ENCODE measurements at places on chromosomes 16 and 17.
A peak's percentile ranks its signal among the peaks of the same experiment; 100 is the strongest.

GRCh38 chr17:75572713-75573539, 14.7 kb upstream of the MYO15B start:
- no peak for DNase-seq

GRCh38 chr17:40340327-40340726, 24.2 kb downstream of the GJD3 start:
- no peak for DNase-seq

- no peak for DNase-seq
Observed at GRCh38 chr17:32971171-32971570, 20.5 kb upstream of the SPACA3 start.

GRCh38 chr16:56836410-56837230, 28.4 kb upstream of the SLC12A3 start:
- DNase-seq, result no peak

DNA sequence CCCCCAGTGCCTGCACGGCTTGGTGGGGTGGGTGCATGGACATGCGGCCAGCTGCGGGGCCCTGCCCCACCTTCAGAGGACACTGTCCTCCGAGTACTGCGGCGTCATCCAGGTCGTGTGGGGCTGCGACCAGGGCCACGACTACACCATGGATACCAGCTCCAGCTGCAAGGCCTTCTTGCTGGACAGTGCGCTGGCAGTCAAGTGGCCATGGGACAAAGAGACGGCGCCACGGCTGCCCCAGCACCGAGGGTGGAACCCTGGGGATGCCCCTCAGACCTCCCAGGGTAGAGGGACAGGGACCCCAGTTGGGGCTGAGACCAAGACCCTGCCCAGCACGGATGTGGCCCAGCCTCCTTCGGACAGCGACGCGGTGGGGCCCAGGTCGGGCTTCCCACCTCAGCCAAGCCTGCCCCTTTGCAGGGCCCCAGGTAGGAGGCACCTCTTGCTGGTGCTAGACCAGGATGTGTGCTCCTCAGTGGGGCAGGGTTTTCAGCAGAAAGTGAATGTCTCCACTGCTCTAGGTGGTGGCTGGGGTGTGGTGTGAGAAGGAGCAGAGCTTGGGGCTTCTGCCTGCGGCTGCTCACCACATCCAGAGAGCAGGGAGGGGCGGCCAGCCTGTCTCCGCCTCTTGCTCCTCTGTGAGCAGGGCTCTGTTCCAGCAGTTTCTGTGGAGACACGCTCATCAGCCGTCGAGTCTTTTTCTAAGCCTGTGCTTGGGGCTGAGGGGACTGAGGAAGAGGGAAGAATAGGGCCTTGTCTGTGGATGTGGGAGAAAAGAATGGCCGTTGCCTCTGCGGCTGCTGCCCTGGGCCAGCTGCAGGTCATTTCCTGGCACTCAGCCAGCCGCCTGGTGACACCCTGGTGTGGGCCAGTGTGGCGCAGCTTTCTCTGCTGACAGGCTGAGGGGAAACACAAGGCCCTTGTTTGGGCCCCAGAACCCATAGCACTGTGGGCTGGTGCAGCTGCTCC, 2.2 kb downstream of the ZNF276 start:
- peak; percentile 88 for DNase-seq

DNA sequence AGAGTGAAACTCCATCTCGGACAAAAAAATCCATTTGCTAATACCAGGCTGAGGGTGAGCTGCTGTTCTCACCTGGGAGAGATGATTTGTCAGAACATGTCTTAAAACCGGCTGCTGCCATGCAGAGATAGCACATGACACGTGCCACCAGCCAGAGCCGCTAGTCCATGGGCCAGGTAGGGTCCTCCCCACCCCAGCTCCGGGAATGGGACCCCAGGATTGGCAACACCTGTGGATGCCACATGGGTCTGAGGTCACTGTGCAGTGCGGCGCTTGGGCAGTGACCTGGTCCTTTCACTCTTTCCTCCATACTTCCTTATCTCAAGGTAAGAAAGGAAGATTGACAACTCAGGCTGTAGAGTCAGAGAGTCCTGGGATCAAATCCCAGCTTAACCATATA, 393.3 kb upstream of the TNRC6C start:
- no peak for DNase-seq

DNA sequence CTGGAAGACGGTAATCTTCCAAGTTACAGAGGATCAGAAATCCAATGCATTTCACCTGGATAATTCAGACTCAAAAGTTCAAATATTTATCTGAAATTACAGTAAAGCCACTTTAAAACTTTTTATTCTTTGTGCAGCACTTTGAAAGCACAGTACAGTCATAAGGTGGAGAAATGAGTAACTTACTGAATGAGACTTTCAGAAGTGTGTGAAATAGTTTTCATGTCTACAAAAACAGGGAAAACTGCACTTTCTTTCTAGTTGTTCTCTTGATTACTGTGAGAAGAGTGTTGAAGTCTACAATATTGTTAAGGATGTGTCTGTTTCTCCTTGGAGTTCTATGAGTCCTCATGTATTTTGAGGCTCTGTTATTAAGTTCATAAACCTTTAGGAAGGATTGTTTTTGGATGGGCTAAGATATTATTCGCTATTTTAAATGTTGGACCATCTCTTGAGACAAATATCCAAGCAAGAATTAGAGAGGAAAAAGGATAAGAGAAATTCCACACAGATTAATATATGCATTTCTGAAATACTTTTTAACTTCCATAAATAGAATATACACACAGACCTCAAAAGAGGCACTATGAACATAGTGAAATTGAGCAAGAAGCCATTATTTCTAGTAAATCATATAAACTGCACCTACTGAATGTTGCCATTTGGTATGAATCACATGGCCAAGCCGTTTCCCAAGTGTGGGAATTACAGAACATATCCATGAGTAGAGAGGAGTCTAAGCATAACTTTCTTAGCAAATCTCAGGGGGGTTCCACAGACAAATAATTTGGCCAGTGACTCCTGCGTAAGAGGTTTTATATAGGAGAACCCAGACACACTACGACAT, 83.6 kb upstream of the PLEKHM1 start:
- DNase-seq, result no peak

- no peak for DNase-seq
Observed at GRCh38 chr16:22373662-22374310, 633 bp downstream of the CDR2 start.

DNA sequence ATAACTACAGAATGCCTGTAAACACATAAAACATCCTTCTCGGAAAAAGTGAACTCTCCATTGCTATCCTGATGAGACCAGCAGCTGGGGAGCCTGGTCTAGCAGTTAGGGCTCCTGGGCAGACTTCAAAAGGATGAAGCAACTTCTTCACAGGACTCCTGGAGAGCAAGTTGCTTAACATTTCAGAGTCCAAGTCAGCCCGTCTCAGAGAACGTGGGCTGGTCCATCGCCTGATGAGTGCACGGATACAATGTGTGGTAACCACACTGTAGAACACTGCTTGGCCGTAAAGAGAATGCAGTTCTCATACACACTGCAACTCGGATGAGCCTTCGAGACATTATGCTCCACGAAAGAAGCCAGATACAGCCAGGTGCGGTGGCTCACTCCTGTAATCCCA, 52.7 kb downstream of the TMEM235 start:
- no peak for DNase-seq

GRCh38 chr16:55542459-55543082, 23.9 kb upstream of the CAPNS2 start:
- no peak for DNase-seq

GRCh38 chr16:50274326-50275097, 8.2 kb downstream of the ADCY7 start:
- no peak for DNase-seq

DNA sequence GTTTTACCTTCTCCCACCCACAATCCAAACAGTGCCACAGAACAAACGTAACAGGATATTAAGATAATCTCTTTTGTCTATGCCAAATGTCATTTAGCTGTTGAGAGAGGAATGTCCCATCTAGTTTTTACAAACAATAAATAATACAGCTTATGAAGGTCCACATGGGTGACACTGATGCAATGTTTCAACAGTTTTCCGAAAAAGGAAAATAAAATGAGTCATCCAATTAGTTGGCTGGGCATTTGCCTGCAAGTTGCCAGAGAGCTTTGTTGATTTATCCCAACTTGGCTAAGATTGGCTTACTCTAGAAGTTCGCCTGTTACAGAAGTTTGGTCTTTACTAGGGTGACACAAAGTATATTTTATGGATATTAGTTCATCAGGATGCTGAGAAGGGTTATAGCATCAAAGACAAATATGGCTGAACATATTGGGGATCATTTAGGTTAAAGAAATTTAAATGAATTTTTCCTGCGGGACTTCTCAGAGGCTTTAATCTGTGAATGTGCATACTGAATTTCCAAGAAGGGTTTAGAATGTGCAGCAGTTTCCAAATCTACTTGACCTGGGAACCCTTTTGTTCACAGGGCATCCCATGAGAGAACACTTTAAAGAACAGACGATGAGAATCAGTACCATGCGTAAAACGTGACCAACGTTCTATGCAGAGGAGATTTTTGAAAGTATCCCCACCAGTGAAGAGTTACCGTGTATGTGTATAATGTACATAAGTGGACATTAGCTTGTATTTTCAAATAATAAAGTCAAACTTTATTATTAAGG, 73.1 kb downstream of the CDH13 start:
- DNase-seq, result no peak

DNA sequence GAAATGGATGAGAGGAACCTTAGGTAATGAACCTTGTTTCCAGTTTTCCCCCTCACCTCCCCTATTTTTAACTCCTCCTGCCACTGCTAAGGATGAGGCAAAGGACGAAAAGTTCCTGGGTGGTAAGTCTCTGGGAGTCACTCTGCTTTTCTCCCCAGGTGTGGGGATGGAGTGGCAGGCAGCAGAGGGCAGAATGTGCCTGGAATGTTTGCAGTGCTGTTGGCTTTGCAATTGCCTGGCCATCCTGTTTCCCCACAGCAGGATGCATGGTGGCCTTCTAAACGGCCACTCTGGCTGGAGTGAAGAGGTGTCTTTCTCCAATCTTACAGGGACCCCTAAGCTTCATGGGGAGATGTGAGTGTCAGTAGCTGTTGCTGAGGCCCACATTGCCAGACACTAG, 432.5 kb upstream of the ZFHX3 start:
- DNase-seq, result no peak

GRCh38 chr16:85210423-85211169, 98.3 kb upstream of the CIBAR2 start:
- no peak for DNase-seq

GRCh38 chr17:78818932-78819331, 21.7 kb downstream of the USP36 start:
- no peak for DNase-seq

DNA sequence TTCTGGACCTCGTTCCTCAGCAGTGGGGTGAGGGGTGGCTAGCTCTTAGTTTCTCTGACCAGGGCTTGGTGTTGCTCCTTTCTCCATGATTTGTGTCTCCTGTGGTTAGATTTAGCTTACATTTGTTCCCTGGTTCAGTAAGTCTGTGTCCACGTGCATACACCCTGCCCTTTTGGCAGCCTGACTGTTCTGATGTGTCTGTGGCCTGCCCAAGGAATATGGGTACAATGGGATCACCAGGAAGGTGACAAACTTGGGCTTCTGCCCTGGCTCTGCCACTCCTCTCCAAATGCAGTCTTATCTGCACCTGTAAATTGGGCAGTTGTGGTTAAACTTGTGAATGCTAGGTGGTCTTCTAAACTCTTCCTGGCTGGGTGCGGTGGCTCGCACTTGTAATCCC, 17.5 kb downstream of the ALKBH5 start:
- DNase-seq, result no peak

DNA sequence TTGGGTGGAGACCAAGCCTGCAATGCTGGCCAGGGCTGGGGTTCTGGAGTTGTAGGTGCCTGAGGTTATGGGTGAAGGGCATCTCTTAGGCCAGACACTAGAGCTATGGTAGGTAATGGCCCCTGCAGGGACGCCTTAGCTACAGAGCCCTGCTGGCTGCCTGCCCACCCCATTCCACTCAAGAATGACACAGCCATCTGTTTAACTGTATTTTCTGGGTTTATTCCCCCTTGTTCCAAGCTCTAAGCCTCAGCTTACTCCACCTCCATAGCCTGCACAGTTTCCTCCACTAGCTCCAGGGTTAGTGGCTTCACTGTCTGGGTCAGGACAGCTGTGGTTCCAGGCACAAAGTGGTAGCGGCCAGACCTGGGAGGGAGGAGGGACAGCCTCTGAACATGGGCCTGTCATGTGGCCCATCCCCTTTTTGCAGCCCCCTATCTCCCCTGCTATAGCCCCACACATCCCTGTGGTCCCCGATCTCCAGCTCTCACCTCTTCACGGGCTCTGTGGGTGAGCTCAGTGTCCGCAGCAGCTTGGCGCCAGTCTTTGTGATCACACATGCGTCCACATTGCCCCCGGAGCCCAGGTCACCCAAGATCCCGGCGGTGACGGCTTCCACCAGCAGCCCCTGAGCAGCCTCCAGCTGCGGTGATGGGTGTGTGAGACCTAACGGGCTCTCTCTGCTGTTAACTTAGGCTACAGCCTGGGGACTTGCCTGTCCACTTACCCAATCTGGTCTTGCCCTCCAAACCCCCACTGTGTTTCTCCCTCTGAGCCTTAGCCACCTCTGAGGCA, 2.1 kb downstream of the PSMB10 start:
- no peak for DNase-seq

DNA sequence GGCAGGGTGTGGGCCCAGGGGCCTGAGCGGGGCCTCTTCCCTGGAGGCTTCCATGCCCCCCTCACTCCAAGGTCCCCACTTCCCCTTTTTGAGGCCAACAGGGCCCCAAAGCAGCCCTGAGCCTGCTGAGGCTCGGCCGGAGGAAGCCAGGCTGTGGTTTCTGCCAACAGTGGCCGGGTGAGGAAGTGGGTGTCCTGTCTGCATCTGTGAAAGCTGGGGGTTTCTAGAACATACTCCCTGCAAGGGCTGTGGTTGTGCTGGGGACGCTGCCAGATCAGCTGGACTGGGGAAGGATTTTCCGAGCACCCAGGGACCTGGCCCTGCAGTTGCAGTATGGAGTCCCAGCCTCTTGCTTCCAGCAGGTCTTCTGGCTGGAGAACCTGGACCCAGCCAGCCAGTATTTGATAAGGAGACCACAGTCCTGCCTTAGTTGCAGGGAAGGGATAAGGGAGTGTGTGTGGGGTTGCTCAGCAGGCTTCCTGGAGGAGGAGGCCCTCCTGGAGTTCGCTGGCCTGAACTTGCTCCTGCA, 15.7 kb downstream of the ADCY7 start:
- DNase-seq, result peak; percentile 22

- DNase-seq, result no peak
Observed at GRCh38 chr17:6064868-6065267, 5.3 kb upstream of the WSCD1 start.

- no peak for DNase-seq
Observed at GRCh38 chr16:10552281-10552680, 28.1 kb downstream of the EMP2 start.

- DNase-seq, result no peak
Observed at GRCh38 chr16:77302249-77302648, 103.0 kb downstream of the SYCE1L start.

- DNase-seq, result no peak
Observed at GRCh38 chr17:28901866-28902818, 737 bp downstream of the DHRS13 start.

DNA sequence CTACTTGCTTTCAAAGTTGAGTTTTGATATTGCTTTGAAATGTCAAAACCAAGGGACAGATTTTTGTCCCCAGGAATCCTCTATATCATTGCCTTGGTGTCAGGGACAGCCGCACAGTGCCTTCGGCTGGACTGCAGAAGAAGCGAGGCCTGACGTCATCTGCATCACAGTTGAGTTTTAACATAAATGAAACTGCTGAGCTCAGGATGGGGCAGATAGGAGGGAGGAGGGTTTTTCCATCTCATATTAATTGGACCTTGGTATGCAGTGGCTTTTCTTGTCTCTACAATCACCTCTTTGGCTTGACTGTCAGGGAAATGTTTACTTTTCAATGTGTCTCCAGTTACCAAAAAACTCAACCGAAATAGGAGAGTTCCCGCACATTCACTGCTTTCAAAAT, 111.3 kb downstream of the AATF start:
- no peak for DNase-seq
